Activated CD4-positive, alpha-beta memory T cell treated with anti-CD3 and anti-CD28 coated beads for 36 hours (primary cell): ENCODE measurements at places on chromosomes 11 and 22.
A peak's percentile ranks its signal among the peaks of the same experiment; 100 is the strongest.

DNA sequence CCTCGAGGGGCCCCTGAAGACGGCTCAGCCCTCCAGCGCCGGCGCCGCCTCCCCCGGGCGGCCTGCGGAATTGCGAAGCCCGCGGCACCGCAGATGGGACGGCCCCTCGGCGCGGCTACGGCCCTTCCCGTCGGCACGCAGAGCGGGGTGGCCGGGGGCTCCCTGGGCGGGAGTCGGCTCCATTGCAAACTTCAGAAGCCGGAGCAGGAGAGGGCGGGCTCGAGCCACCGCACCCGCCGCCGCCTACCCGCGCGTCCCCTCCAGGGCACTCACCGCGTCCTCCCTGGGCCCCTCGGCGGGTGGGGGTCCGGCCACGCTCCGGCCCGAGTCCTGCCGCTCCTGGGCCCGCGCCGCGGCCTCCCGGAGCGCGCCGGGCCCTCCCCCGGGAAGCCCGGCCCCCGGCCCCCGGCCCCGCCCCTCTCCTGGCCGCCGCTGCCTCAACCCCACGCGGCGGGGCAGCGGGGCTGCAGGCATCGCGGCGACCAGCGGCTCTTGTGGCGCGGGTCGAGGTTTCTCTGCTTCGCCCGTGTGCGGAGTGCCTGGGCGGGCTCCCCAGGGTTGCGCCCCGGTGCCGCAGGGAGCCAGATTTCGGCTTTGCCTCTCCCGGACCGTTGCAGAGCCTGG lies at the start of gene PACSIN3:
Gene PACSIN3, minus strand, starts transcription at position 359 of the 624 bp plus-strand sequence. CDS start 3,707 bp downstream, outside the sequence.
- peak; percentile 52 for DNase-seq

DNA sequence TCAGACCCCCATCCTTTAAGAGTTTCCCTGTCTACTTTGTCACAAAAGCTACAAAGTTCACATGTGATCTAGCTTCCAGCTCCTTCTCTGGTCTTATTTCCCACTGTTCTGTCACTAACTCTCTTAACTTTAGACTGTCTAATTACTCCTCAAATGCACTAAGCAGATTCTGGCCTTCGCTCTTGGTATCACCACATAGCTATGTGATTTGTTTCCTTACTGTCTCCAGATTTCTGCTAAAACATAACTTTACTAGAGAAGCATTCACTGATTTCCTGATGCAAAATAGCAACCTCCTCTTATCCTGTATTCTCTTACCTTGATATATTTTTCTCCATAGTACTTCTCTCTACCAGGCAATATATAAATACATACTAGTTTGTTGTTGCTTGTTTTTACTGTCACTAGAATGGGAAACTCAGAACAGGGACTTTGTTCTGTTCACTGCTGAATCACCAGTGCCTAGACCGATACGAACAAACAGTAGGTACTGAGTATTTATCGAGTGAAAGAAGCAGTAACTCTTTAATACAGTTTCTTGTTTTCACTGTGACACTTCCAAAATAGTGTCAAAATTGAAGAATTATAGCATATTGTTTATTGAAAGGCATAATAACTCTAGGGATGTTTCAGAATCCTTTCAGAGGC lies 205.6 kb downstream of the DDX10 start:
- no peak for DNase-seq

- no peak for DNase-seq
Observed at GRCh38 chr11:36455658-36456111, 54.4 kb downstream of the TRAF6 start.

GRCh38 chr11:114077482-114078305 lies 18.2 kb downstream of the ZBTB16 start:
- DNase-seq: peak; percentile 56

DNA sequence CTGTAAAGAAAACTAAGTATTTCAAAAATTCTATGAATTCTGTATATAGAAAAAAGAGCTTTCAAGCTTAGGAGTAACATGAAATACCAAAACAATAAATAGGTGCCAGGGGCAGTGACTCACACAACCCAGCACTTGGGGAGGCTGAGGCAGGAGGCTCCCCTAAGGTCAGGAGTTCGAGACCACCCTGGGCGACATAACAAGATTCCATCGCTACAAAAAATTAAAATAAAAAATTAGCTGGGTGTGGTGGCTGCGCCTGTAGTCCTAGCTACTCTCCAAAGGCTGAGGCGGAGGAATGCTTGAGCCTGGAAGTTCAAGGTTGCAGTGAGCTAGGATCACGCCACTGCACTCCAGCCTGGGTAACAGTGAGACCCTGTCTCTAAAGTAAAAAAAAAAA lies 21.5 kb downstream of the ZNF280B start:
- DNase-seq: no peak

DNA sequence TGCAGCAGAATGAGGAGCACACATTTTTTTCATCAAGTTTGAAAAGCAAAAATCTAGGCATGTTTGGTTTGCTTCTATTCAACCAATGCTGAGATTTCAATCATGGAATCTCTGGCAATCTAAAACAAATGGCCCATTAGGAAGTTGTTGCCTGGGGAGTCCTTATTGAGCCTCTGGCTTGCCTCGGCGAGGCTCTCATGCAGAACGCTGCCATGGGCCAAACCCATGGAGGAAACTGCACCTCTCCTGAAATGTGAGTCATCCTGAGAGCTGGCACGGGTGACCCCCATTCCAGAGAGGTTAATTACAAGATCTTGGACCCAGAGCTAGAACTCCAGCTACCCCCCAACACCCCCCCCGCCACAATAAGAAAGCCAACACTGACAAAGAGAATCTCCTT lies 80.7 kb downstream of the MN1 start:
- DNase-seq: no peak

DNA sequence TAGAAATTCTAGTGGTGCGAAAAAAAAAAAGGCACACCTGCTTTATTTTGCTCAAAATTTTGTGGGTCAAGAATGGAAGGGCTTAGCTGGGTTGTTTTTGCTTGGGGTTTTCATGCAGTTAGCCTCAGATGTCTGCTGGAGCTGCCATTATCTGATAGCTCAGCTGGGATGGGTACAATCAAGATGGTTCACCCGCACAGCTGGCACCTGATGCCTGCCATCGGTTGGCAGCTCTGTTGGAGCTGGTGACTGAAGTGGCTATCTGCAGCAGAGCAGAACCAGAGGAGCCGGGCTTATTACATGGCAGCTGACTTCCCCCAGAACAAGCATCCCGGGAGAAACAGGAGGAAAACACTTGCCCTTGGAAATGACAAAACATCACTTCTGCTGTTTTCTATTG lies 12.1 kb upstream of the ELFN2 start:
- no peak for DNase-seq

- DNase-seq: no peak
Observed at GRCh38 chr22:39537975-39538374, 5.4 kb upstream of the RPS19BP1 start.

GRCh38 chr11:119888119-119888518 lies 159.1 kb upstream of the NECTIN1 start:
- DNase-seq: no peak

DNA sequence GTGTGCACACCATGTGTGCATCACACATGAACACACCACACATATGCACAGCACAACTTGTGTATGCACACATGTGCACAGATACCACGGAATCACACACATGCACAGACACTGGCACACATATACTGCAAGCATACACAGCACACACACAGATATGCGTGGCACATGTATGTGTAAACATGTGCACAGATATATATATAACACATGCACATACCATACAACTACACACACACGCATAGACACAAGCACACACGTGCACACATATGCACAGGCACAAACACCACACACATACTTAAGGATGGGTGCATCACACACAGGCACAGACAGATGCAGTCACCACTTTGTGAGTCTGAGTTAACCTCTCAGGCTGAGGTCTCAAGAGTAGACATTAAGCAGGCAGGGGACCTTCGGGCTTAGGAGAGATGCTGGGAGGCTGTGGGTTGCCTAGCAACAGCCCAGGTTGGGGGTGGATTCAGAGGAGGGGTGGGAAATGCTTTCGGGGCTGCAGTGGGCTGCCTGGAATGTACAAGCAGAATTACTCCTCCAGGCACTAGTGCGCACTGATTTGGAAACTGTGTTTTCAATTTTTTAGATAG lies 82.9 kb downstream of the MYO18B start:
- no peak for DNase-seq

GRCh38 chr11:134282121-134283045 lies 6.2 kb downstream of the GLB1L3 start:
- DNase-seq: no peak

GRCh38 chr11:57069942-57070341 lies 81.2 kb downstream of the OR5AK2 start:
- no peak for DNase-seq

- DNase-seq: no peak
Observed at GRCh38 chr11:72951193-72951592, 137.0 kb downstream of the ATG16L2 start.

GRCh38 chr11:36274414-36274813 lies 14.8 kb downstream of the COMMD9 start:
- DNase-seq: no peak

- DNase-seq: peak; percentile 71
Observed at GRCh38 chr11:726278-727220, 20.5 kb downstream of the EPS8L2 start.

DNA sequence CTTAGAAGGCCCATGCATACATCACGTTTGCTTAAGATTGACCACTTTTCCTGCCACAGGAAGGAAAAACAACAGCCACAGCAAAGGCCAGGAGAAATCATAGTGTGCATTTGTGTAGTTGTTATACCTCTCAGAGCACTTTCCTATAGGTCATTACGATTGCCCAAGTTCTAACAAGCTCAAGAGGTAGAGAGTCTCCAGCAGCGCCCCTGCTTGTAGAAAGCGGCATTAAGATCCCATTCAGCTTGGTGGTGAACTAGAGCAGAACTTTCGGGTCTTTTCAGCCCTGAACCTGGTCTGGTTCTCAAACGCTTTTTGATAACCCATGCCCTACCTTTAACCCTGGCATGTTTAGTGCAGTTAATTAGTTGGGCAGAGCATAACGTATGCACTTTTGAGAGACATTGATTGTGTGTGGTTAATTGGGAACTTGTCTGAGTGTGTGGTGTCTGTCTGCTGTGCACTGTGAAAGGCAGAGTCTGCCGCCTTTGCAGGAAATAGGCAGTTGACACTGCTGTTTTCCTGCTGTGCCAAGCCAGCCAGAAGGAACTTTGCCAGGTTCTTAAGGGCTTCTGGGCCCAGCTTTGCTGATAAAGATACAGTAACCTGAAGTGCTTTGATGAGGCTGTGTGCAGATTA lies 109.9 kb upstream of the CLMP start:
- DNase-seq: no peak

DNA sequence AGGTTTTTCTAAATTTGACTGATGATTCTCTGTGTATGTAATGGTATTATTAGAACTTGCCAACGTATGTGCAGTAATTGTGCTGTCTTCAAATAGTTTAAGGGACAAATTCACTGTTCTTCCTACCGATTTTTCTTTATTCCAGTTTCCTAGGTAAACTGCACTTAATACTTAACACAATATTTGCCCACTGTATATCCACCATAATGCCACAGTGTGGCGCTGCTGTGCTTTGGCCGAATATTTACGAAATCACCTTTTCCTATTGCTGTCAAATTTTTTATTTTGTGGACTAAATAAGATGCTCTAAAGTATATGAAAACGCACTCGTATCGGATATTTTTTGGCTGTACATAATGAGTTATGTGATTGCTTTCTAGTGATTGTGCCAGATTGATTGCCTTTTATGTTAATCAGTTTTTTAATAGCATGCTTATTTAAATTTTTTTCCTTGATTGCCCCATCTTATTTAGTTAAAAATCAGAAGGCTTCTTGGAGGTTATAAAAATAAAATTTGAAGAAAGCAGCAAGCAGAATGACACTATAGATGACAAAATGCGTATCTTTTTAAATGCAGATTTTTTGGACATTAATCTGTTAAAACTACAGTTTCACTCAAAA lies 10.5 kb downstream of the AASDHPPT start:
- peak; percentile 62 for DNase-seq

DNA sequence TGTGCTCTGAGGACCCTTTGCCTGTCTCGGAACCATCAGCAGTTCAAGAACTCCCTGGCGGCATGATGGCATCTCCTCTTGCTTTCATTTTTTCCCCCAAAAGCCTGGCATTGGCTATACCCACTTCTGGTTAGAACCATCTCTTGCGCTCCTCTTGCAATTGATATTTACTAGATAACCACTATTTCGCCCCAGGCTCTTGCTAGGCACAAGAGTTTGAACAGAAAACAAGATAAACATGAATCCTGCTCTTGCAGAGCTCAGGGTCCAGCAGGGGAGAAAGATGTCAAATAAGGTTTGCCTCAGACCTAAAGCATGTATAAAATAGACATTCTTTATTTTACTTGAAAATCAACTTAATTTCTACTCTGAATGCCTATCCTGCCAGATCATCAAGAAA lies 33.1 kb downstream of the SLCO2B1 start:
- no peak for DNase-seq

GRCh38 chr22:49157529-49158339 lies 669.9 kb downstream of the BRD1 start:
- DNase-seq: no peak

DNA sequence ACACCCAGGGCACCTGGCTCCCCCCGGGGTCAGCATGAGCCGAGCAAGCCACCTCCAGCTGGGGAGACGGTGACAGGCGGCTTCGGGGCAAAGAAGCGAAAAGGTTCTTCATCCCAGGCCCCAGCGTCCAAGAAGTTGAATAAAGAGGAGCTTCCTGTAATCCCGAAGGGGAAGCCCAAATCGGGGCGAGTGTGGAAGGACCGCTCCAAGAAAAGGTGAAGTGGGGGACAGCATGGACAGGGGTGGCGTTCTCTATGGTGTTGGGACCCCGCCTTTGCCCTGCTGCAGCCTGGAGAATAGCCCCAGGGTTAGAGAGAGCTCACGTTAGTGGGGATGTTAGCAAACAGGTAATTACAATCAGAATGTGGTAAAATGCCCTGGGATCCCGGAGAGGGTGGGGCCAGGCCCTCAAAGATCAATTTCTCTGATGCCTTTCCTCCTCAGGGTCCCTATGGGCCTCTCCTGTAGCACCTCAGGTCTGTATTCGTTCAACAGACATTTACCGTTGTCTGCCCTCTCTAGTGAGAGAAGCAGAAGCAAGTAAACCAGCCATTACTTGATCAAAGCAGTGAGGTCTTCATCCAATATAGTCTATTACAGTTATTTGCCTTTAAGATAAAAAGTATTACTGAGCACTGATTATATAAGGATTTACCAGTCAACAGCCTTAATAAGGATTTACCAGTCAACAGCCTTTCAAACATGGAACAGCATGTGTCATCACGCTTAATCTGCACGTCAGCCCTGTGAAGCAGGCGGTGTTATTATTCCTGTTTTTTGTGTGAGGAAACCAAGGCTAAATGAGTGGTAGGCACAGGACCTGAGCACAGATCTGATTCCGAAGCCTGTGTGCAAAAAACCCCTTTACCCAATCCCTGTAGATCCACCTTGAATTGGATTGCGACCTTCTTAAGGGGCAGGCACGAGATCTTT lies 1.0 kb downstream of the CCDC86 start:
- DNase-seq: no peak

DNA sequence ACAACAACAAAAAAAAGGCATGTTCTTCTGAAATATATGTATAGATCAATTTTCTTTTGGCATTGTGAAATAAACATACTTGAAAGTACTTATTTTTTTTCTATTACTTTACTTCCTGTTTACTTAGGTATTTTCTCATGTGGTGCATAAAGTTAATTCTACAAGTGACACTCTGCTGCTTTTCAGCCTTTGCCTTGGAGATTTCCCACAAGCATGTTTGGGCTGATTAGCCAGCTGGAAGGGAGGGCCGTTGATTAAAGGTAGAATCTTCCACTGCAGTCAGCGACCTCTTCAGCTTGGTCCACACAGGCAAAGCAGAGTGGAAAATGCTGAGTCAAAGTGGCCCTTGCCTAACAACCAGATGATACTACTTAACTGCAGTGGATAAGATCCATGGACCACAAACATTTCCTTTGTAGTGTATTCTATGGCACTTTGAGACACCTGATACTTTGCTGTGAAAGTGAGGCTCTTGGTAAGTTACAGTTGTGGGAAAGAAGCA lies 176.0 kb downstream of the ARHGAP42 start:
- DNase-seq: no peak

GRCh38 chr22:38819387-38819940 lies 24.4 kb downstream of the NPTXR start:
- no peak for DNase-seq
